Left lobe of liver (tissue), 2 donors: ENCODE measurements at places on chromosomes 1 and 21. TPM values are rescaled to one million over a fixed set of nuclear protein-coding genes. Genes with fewer than 3 reads are reported as not detected.

DNA sequence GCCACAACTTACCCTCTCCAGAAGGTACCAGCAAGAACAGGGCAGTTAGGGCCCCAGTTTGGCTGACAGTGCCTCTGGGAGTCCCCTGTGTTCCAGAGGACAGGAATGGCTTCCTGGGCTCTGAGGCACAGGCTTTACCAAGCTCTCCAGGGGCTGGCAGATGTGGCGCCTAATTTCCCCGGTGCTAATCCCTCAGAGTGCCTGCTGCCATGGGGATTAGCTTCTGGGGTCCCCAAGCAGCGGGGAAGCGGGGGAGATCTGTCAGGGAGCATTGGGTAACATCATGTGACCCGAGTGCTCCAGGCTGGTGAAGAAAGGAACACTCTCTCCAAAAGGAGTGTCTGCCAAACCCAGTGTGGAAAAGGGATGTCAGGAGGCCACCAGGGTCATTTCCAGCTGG, at the start of gene LACTBL1:
Gene LACTBL1, minus strand, starts transcription at position 107 of the 400 bp plus-strand sequence. CDS start 550 bp downstream, outside the sequence.
- no peak for DNase-seq

DNA sequence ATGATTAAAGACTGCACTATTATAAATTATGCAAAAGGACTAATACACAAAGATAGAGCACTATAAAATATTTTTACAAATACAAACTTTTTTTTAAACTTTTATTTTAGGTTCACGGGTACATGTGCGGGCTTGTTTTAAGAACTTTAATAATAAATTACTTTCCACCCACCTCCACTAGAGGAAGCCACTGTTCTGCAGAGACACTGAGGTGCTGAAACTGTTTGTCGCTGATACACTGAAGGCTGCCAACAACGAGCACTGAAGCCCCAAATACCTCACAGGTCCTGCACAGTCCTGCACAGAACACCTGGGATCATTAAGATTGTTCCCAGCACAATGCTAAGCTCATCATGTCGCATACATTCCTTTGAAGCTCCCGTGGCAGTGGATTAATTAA, 19.9 kb downstream of the COA6 start:
- no peak for DNase-seq

- peak; percentile 78 for DNase-seq
Measured at GRCh38 chr1:32998997-32999396, 34.4 kb upstream of the RNF19B start.

GRCh38 chr1:30036666-30037065, 686.7 kb downstream of the MATN1 start:
- no peak for DNase-seq

DNA sequence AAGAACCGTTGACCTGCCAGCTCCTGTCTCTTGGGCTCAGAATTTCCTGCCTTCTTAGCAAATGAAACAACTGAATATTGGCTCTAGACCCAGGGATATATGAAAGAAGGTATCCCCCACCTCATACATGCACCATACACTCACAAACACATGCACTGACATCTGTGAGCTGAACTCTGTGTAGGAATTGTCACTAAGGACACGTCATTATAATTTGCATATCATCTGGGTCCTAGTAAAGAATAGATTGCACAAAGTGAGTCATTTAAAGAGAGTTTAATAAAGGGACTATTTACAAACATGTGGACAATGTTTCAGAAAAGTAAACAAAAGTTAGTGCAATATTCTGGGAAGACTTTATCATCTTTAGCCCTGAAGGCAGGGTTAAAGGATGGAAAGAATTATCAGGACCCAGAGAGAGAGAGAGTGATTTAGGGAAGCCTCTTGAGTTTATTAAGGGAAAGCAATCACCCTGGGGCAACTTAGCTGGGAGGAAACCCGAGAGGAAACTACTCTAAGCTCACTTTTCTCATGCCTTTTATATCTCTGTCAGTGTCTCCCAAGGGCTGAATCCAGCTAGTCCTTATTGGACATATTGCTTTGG, 74.1 kb upstream of the PLA2G4A start:
- DNase-seq, result no peak

DNA sequence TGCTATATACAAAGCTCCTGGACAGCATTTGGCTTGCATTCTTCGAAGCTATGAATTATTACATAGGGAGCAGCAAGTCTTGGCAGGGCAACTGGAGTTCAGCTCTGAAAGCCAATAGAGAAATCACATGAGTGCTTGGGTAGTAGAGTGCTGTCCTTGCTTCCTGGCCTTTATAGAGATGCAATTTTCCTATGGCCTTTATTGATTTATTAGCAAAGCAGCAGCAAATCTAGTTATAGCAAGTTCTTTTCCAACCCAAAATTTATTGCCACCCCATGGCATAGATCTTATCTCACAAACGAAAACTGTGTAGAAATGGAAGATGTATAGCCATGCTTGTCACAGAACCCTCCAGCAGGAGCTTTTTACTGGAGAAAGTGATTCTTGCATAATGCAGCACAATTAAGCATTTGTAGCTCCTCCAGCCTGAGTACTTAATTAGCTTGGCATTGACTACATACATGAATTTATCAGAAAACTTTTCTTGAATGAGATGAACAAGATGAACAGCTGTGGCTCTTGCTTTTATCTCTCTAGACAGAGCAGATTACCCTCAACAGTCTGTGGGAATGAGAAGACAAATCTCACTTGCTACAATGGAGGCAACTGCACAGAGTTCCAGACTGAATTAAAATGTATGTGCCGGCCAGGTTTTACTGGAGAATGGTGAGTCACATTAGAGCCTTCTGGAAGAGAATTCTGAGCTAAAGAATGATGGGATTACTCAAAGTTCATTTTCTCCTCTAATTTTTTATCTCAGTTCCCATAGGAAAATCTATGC, 170.1 kb downstream of the CRB1 start:
- no peak for DNase-seq

- DNase-seq, result no peak
Measured at GRCh38 chr1:87842156-87842555, 513.5 kb downstream of the LMO4 start.

- DNase-seq, result no peak
Measured at GRCh38 chr1:14108356-14109275, 408.6 kb downstream of the PRDM2 start.

DNA sequence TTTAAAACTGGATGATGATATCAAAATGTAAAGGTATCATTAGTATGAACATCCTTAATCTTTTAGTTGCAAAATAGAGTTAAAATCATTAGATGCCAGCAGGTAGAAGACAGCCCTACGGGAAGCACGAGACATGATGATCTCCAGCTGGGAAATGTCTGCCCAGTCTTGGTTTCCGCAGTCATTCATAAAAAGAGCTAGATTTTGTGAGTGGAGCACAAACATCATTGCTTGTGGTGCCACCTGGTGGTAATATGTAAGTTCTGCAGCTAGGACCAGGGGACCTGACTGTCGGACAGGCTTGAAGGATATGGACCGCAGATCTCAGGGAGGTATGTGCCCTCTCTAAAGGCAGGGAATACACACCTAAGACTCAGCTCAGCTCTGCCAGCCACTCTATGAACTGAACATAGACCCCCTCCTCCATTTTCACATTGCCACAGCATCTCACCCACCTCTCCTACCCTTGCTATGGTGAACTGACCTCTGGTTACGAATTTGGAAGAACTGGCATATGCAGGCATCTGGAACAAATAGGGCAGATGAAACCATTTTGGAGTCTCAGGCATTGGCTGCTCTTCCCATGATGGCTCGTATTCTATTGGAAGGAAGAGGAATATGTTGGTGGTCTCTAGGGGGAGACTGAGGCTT, 9.2 kb downstream of the FCMR start:
- DNase-seq, result peak; percentile 69

- DNase-seq, result peak; percentile 98
Measured at GRCh38 chr1:150926097-150926741, at the start of gene SETDB1. SETDB1 (plus strand) TSS chr1:150926363; CDS start chr1:150927715, 1,352 bp downstream.

- no peak for DNase-seq
Measured at GRCh38 chr1:100710906-100711682, 8.4 kb upstream of the VCAM1 start.

DNA sequence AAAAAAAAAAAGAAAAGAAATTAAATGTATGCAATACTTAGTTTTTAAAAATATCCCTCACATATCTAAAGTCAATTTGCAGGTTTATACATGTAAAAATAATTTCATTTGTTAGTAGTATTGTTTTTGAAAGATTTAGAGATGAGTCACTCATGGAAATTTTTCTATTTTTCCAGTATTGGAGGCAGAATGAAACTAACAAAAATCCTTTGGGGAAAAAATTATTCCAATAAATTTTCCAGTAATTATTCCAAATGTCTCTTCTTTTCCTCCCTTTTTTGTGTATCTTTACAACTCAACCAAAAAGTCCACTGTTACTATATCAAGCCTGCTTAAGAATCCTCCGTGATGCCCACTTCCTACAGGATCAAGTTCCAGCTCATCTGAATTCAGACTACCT, 29.9 kb downstream of the MPZL1 start:
- no peak for DNase-seq

DNA sequence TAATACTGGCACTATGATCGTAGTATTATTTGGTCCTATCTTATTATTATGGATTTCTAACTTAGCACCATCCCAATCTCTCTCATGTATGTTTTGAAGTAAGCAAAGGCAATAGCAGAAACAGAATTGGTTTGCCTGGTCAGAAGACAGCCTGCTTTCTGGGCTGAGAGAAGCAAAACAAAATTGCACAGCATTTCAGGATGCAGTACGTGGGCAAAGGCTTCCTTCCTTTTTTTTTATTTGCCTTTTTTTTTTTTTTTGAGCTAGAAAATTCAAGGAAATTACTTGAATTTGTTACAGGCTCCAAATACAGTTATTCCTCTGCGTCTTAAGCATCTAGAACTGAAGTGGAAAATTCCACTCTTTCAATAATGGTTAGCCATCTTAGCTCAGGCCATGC, 8.8 kb downstream of the CDA start:
- DNase-seq, result no peak

GRCh38 chr21:24395320-24395923, 1211.9 kb downstream of the MRPL39 start:
- no peak for DNase-seq

DNA sequence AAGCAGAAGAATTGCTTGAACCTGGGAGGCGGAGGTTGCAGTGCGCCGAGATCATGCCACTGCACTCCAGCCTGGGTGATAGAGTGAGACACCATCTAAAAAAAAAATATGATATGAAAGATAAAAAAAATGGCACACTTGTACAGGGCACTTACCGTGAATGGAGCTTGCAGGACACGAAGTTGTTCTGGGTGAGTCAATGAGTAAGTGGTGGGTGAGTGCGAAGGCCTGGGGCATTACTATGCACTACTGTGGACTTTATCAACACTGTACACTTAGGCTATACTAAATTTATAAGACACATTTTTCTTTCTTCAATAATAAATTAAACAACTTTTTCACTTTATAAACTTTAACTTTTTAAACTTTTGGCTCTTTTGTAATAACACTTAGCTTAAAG, 37.0 kb downstream of the TNFRSF8 start:
- no peak for DNase-seq

- peak; percentile 23 for DNase-seq
Measured at GRCh38 chr1:1680912-1681273, 11.7 kb downstream of the SLC35E2B start.

GRCh38 chr21:38806153-38806941, 618 bp downstream of the ETS2 start:
- peak; percentile 65 for DNase-seq

DNA sequence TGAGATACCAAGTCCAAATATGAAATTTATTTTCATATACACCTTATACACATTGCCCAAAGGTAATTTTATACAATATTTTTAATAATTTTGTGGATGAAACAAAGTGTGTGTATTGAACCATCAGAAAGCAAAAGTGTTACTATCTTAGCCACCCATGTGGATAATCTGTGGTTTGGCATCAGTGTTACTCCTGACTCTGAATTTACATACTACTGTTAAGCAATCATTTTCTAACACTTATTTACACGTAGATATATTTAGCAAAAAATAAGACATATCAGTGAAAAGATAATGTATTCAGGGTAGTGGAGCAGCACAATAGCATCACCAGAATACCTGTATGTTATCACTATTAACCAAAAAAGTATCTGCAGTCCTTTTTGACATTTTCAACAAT, 23.8 kb downstream of the DENND2D start:
- DNase-seq, result no peak

GRCh38 chr1:164363980-164364379, 195.0 kb upstream of the PBX1 start:
- no peak for DNase-seq

GRCh38 chr1:99537886-99538617, 107.9 kb upstream of the PALMD start:
- no peak for DNase-seq

DNA sequence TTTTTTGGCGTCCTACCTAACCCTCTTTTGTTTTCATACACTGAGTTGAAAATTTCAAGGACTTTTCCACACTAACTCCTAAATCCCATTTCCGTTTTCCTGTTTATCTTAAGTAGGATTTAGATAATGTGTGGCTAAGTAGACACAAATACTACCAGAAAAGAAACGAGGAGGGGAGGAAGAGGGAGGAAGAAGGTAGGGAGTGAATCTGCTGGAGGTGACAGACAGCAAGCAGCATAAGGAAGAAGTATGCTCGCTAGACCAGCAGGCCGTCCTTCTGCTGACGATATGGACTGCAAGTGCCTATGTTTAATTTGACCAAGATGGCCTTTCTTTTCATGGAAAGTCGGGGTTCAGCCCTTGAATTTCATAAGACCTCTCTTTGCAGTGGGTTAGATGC, 256.9 kb upstream of the RAB4A start:
- DNase-seq, result no peak

GRCh38 chr1:111804776-111805175, 49.1 kb downstream of the DDX20 start:
- DNase-seq, result no peak

DNA sequence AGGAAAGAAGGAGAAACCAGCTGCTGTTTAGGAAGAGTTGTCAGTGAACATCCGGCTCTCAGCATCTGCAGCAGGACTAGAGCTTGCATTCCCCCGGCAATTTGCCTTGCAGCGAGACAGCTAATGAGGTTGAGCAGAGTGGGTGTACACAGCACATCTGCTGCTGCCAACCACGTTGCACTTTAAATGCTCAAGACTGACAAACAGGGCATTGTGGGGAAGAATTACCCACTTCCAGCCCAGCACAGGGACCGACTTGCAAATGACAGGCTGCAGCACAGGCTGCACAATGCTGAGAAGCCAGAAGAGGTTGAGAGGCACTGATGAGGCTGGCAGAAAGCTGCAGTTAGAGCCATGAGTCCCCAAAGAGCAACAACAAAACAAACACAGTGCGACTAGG, 47.5 kb upstream of the PLA2G2C start:
- DNase-seq, result no peak

BNIPL gene
- 1.6 TPM for total RNA-seq

TGFB2 gene
- 0.20 TPM for total RNA-seq

S100A8 gene
- 23.7 TPM for total RNA-seq

AURKAIP1 gene
- 130 TPM for total RNA-seq

SH2D2A gene
- 0.78 TPM for total RNA-seq

ETV3L gene
- total RNA-seq, result not detected

BACE2 gene
- total RNA-seq, result 4.1 TPM
